ENCODE measurements at places on chromosomes 12 and 14.

- DNase-seq: no peak
These were observed 67.0 kb downstream of the PRKCH start for GRCh38 chr14:61388173-61388975.

- no peak for DNase-seq
These were observed 2.9 kb downstream of the PAX9 start for GRCh38 chr14:36664322-36665193.

- no peak for DNase-seq
These were observed 23.0 kb downstream of the TSHR start for GRCh38 chr14:80978403-80978802.

- no peak for DNase-seq
These were observed 5.9 kb downstream of the ADIPOR2 start for GRCh38 chr12:1696800-1697199.

- no peak for DNase-seq
These were observed 35.1 kb downstream of the PELI2 start for GRCh38 chr14:56153267-56153666.

- DNase-seq: peak; percentile 43
These were observed 627 bp downstream of the CPM start for GRCh38 chr12:68932128-68932960.

DNA sequence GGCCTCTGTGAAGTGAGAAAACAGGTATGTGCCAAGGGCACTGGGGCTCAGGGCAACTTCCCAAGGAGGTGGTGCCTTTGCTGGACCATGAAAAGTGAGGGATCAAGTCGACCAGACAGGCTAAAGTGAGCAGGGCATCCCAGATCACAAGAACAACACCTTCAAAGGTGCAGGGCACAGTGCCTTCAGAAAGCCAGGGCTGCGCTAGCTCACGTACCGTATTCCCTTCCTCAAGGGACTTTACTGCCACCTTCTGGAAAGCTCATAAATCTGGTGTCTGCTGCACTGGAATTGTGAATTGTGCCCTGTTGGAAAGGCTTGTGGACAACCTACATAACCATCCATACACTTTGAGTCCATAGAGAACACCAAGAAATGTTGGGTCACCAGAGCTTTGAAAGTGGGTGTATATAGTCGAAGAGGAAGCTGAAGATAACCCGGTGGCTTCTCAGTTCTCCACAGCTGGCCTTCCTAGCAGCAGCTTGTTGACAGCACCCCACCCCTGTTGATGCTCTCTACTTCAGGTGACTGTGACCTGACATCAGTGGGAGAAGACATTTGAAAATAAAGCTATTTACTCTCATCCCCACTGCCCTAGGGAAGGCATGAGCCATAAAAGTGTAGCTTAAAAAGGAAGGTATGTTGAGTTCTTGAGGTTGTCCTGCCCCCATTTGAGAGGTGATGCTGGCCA, 24.5 kb downstream of the FIGNL2 start:
- peak; percentile 62 for DNase-seq

GRCh38 chr14:97028382-97028781, 231.2 kb downstream of the VRK1 start:
- DNase-seq: no peak

DNA sequence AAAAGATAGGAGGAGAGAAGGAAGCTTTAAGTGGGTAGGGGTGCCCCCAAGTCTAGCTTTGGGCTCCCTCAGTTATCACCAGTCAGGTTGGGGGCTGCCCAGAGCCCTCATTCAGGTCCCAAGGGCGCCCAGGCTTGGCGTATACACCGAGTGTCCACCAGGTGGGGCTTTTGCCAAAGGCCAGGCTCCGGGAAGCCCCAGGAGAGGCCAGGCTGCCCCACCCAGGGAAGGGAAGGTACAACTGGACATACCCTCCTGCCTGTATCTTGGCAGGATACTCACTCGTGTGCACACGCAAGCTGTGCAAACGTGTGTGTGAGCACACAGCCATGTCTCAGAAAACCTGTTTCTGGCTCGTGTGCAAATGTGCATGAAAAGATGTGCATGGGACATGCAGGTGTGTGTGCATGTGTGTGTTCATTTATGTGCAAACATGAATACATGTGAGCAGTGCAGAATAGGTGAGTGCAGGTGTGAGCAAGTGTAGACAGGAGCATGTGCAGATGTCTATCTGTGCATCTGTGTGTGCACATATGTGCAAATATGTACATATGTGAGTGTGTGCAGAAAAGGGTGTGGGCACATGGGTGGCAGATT, 103.9 kb upstream of the MYL2 start:
- peak; percentile 70 for DNase-seq

DNA sequence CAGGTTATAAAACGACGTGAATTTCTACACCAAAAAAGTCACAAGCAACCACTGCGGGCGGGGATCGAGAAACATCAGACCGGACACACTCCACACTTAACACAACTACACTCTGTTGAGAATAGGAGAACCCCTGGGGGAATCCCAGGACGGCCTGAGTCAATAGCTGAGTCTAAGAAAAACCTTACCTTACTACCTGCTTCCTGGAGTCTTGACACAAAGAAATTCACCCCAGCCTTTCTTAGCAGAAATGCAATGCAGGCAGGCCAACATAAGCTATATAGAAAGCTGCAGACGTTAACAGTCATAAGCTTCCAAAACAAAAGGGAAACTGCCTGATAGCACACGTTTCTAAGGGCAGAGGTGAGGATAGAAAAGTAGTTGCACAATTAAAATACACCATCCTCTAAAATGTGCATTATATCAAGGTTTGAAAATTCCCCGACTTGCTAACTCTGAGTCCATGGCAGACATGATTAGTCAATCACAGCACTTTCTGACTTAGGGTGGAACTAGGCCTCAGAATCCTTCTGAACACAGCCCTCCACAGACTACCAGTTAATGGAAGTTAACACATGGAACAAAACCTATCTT, 68.0 kb downstream of the CCDC88C start:
- no peak for DNase-seq

- DNase-seq: no peak
These were observed 30.2 kb upstream of the CPM start for GRCh38 chr12:68962877-68963855.

- no peak for DNase-seq
These were observed 478.9 kb downstream of the BCAT1 start for GRCh38 chr12:24470050-24470449.

DNA sequence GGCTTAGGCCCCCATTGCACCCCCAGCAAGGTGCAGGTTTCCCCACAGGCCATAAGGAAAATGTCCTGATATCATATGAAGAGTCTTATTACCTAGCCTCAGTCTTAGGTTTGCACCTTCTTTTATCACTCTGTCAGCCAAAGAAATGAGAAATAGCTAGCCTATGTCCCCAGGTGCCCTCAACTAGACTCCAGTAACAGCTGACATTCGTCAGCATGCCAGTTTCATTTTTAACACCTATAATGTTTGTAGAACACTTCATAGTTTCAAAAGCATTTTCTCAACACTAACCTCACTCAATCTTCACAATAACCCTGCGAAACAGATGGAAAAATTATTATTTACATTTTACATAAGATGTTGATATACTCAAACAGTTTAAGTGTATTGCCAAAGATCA, 24.0 kb upstream of the OR10P1 start:
- DNase-seq: no peak

DNA sequence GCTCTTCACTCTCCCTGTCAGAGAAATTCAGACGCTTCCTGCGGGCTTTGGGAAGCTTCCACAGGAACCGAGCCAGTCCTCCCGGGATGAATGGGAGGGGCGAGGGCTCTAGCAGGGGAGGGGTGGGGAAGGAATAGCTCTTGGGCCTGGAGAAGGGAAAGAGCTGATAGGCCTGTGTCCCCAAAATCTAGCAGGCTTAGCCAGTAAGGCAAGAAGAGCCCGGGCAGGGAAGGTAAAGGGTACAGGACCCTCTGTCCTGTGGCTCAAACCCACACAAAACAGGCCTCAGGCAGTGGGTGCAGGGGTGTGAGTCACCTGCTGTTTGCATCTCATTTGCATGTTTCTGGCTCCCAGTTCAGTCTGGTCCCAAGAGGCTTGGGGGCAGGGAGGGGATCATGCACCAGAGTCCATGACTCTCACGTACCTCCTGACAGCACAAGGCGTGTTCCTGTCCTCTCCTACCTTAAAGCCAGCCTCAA, 8.7 kb upstream of the SMUG1 start:
- DNase-seq: peak; percentile 28

- DNase-seq: peak; percentile 43
These were observed 47.4 kb downstream of the AVPR1A start for GRCh38 chr12:63103494-63104131.

DNA sequence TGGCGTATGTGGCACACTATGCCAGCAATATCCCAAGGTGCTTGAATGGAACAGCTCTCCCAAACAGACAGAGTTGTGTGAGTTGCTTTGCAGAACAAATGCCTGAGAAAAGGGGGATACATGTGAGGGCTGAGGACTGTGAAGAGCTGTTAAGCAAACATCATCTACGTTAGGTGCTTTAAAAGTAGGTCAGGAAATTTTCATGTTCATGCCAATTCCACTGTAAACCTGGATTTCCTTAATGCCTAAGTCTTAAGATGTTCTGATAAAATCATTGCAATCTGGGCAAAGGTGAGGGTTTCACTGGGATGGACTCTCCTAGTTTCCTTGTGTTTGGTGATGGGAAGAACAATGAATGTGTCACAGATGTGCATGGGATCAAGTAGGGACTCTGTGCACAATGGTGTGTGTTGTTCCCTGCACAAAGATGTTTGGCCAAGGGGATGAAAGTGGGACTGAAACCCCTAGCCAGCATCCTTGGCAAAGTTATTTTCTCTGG, 227.9 kb downstream of the KTN1 start:
- no peak for DNase-seq

DNA sequence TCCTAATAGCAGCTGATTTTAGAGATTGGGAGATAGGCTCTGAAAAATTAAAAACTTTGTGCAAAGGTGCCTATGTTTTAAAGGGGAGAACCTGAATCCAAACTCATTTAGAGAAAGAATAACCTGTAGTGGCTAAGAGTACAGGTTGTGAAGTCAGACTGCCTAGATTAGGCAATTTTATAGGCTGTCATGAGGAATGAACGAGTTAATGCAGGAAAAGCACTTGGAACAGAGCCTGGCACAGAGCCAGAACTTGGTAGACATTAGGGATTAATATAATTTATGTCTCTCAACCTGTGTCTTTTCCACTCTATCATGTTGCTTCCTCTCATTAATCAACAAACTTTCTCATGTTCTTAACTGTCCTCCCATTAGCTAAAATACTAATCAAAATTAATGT, 98.1 kb downstream of the WIF1 start:
- DNase-seq: no peak

GRCh38 chr12:44929236-44929885, 53.2 kb upstream of the NELL2 start:
- DNase-seq: no peak

- DNase-seq: no peak
These were observed 36.1 kb downstream of the PARP11 start for GRCh38 chr12:3837049-3837448.
